Aortic smooth muscle cell (primary cell): ENCODE measurements at places on chromosomes 7 and 10. TPM values are rescaled to one million over a fixed set of nuclear protein-coding genes. Genes with fewer than 3 reads are reported as not detected.

Gene KEL
- not detected in 2 replicates for total RNA-seq

Gene TUBB8
- total RNA-seq: not detected in 2 replicates

Gene RAPGEF5
- total RNA-seq: 39.3 and 48.9 TPM in 2 replicates

Gene CEP41
- total RNA-seq: 7.0 and 8.0 TPM in 2 replicates

Gene LRRC61
- total RNA-seq: not detected in 2 replicates

Gene DMBT1
- total RNA-seq: under 0.01 and 0.06 TPM in 2 replicates

Gene UCMA
- total RNA-seq: not detected in 2 replicates

Gene IQUB
- total RNA-seq: 0.53 and 0.75 TPM in 2 replicates

Gene SEMA3A
- 42.3 and 52.1 TPM in 2 replicates for total RNA-seq

Gene CTNNA3
- total RNA-seq: 0.13 TPM in 1 of 2 replicates, not detected in the other

Gene ENTPD1
- total RNA-seq: 0.99 and 1.1 TPM in 2 replicates

Gene MACC1
- total RNA-seq: under 0.01 and 0.06 TPM in 2 replicates

Gene PRSS37
- not detected in 2 replicates for total RNA-seq

Gene ADAM8
- 0.87 and 1.3 TPM in 2 replicates for total RNA-seq

Gene SUMF2
- 233 and 238 TPM in 2 replicates for total RNA-seq

Gene SHH
- 0.06 and 0.13 TPM in 2 replicates for total RNA-seq

Gene ZMIZ2
- total RNA-seq: 10.3 and 10.7 TPM in 2 replicates

Gene EBF3
- total RNA-seq: 0.81 and 1.7 TPM in 2 replicates

Gene KLF14
- total RNA-seq: not detected in 2 replicates

Gene OR2A12
- total RNA-seq: not detected in 2 replicates

Gene GIMAP8
- 0.62 and 2.1 TPM in 2 replicates for total RNA-seq

Gene NANOS1
- total RNA-seq: 1.1 and 1.2 TPM in 2 replicates

Gene MYL7
- not detected in 2 replicates for total RNA-seq

Gene AOC1
- total RNA-seq: not detected in 2 replicates

Gene C10orf67
- not detected in 2 replicates for total RNA-seq

Gene PDE6C
- not detected in 2 replicates for total RNA-seq

Gene IFIT1B
- total RNA-seq: 0.06 TPM in 1 of 2 replicates, not detected in the other

Gene SLC16A12
- total RNA-seq: 0.25 and 0.53 TPM in 2 replicates

Gene MDH2
- 54.0 and 62.2 TPM in 2 replicates for total RNA-seq

Gene POLR1F
- total RNA-seq: 13.1 and 14.5 TPM in 2 replicates

Gene OR2AE1
- total RNA-seq: 0.26 and 0.44 TPM in 2 replicates

Gene HOXA10
- under 0.01 TPM in 2 replicates for total RNA-seq

Gene H2BK1
- not detected in 2 replicates for total RNA-seq

Gene ARHGEF5
- total RNA-seq: 2.0 TPM in 2 replicates

Gene DLD
- 57.5 and 66.0 TPM in 2 replicates for total RNA-seq

Gene ZPBP
- total RNA-seq: not detected in 2 replicates

Gene CYP2C19
- total RNA-seq: not detected in 2 replicates

Gene SEMA3C
- 39.1 and 69.0 TPM in 2 replicates for total RNA-seq

Gene PPP1R17
- not detected in 2 replicates for total RNA-seq

Gene DBNL
- 160 and 166 TPM in 2 replicates for total RNA-seq

Gene CHN2
- total RNA-seq: 0.26 TPM in 1 of 2 replicates, not detected in the other

Gene NPY4R2
- total RNA-seq: not detected in 2 replicates

Gene KIF11
- 15.9 and 21.5 TPM in 2 replicates for total RNA-seq

Gene GPNMB
- total RNA-seq: 172 and 285 TPM in 2 replicates

Gene TMEM72
- total RNA-seq: not detected in 2 replicates

Gene IGFBP3
- 970 and 2,831 TPM in 2 replicates for total RNA-seq
